ENCODE measurements at places on chromosomes 16 and 17.

GRCh38 chr16:30844671-30845449 lies 49.0 kb downstream of the BCL7C start:
- DNase-seq, result peak; percentile 90

DNA sequence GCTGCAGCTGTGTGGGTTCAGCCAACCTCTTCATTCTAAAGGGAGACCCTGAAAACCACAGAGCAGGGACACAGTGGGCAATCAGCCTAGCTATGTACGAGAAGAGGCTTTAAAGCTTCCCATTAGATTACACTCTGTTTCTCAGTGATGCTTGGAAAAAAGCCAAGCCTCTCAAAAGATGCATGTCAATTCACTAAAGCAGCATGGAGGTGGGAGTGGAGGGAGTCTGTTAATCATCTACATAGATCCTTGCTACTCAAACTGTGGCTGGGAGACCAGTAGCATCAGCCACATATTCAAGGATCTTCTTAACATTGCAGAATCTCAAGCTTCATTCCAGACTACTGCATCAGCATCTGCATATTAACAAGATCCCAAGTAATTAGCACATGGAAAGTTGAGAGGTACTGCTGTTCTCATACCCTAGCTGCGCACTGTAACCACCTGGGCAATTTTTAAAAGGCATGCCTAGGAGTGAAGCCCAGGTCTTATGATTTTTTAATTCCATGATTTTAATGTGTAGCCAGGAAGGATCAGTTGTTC lies 305.9 kb downstream of the PMP22 start:
- no peak for DNase-seq

GRCh38 chr16:71421911-71422310 lies 19.9 kb downstream of the TLE7 start:
- no peak for DNase-seq

GRCh38 chr17:7113273-7114071 lies 1.1 kb downstream of the ASGR2 start:
- DNase-seq, result no peak

DNA sequence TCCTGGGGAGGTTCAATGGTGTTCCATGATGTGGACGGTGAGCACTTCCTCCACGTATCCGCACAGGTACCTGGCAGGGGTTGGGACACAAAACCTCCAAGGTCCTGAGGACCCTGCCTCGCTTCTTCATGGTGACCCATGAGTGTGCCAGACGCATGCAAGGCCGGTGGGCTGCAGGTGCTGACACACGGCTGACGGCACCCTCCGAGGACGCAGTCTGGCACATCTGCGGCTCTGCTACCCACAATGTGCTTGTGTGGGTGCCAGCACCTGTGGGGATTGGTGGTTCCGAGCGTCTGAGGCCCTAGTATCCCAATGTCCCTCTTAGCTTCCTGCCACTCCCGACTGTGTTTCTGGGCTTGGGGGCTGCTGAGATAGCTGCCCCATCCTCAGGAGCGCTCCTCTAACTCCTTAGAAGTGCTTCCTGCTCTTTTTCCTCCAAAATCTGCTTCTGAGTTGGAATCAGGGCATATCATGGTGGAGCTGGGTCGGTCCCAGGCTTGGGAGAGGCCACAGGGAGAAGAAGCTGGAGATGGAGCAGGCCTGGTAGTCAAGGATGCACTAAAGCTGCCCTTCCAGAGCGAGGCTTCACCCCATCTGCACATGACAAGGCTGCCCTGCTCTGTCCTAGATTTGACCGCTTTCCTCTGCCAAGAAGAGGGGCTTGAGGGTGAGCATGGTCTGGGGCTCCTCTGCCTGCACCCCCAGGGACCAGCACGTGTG lies 1.6 kb downstream of the CYGB start:
- no peak for DNase-seq

- no peak for DNase-seq
Measured at GRCh38 chr17:81741049-81741593, 29.0 kb downstream of the SLC25A10 start.

- no peak for DNase-seq
Measured at GRCh38 chr16:70703041-70703834, 17.4 kb upstream of the MTSS2 start.

- no peak for DNase-seq
Measured at GRCh38 chr17:28968914-28969295, 17.6 kb upstream of the PHF12 start.

GRCh38 chr16:66566051-66566901 lies at the start of gene CMTM1:
Gene CMTM1, plus strand, starts transcription at chr16:66566439. Its CDS starts 75 bp downstream, at chr16:66566514.
- no peak for DNase-seq

DNA sequence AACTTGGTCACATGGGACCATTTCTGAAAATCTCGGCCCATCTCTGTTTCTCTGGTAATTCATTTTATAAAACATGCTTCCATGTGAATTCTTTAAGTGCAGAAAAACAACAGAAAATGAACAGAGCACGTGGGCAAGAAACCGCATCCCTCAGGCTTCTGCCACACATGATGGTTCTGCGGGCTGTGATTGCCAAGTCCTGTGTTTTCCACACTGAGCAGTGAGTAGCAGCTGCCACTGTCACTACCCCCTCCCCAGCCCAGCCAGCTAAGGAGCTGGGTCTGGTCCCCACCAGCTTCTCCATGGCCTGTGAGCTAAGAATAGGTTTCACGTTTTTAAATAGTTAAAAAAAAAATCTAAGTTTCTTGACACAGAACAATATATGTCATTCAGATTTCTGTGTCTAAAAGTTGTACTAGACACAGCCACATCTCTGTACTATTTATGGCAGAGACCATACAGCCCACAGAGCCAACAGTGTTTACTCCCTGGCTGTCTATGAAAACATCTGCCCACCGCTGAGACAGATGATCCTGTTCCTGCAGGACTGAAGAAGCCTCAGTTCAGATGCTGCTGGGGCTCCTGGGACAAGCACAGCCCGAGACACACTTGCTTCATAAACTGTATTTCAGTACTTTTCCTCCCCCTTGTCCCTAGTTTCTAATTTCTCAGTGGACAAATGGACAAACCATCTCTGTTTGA lies 41.5 kb downstream of the USP22 start:
- DNase-seq, result no peak

DNA sequence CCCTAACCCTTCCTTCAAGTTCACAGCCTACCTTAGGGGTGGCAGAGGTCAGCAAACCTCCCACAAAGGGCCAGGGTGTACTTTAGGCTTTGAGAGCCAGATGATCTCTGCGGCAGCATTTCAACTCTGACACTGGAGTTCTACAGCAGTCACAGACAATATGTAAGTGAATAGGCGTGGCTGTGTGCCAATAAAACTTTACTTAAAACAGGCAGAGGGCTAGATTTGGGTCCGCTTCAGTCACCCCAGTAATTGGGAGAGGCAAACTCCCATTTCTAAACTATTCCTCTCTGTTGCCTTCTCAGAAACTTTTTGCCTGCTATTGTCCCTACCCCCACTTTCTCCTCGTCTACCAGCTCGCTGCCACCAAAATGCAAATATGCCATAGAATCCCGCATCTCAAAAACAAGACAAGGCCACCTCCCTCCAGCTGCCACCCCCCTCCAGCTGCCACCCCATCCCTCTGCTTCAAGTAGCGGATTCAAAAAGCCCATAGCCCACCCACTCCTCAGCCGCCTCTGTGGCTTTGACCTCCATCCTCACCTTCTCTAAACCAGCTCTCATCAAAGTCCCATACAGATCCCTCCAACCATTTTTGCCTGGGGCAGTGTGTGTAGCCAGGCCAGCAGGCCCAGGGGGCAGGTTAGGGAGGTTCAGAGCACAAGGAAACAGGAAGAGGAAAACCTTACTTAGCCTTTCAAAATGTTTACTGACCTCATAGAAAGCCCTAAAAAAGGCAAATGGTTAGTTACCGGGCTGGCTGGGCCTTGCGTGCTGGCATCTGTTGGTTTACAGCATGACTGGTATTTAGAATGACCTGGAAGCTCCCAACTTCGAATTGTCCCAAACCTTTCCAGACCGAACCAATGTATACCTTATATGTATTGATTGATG lies 19.9 kb upstream of the DNAH17 start:
- DNase-seq, result no peak

- DNase-seq, result no peak
Measured at GRCh38 chr16:85413691-85414663, 199.1 kb upstream of the GSE1 start.

DNA sequence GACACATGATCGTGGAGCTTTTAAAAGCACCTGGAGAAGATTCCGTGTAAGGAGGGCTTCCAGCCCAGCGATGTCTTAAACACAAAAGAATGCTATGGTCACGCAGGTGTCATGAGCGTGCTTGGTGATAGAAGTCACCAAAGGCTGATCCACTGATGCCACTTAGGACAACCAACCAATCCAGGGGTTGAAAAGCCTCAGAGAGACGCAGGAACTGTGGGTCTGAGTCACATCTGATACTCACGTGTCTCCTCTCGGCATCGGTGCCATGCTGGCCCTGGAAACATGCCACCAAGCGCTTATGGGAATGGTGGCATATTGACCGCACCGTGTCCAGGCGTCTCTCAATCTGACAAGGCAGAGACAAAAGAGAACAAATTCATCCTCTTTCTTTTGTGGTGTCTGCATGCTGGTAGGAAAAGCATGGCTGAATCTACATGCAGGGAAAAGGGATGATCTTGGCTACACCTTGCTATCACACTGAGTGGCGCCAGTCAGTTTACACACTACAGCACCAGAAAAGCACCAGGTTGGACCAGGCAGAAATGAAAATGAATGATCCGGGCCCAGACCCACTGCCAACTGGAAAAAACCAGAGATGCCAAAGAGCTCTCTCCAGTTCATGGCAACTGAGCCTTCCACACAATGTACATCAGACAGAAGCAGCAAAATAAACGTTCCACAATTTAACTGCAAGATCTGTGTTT lies 38.0 kb downstream of the ARHGAP17 start:
- no peak for DNase-seq

Measured in stimulated activated CD4-positive, alpha-beta T cell treated with anti-CD3 and anti-CD28 coated beads, Interleukin-12 subunit alpha, Interleukin-12 subunit beta, amount 100 ng/mL, for 48 hours (primary cell).